ENCODE measurements at places on chromosomes 5 and 9.

DNA sequence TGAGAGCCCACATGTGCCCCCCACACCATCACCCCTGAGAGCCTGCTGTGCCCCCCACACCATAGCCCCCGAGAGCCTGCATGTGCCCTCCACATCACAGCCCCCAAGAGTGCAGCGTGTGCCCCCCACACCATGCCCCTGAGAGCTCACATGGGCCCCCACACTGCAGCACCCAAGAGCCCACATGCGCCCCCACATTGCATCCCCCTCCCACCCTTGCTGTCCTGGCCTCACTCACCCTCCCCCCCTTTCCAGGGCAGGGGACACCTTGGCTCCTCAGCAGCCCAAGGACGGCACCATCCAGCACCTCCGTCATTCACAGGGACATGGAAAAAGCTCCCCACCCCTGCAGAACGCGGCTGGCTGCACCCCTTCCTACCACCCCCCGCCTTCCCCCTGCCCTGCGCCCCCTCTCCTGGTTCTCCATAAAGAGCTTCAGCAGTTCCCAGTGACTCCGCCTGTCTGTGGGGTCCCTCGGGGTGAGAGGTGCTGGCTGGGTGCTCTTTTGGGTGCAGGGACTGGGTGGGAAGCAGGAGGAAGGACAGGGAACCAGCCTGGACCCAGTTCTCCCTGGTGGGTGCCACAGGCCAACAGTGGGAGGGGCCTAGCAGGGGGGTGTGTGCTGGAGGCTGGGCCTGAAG lies 5.0 kb downstream of the LCN1 start:
- no peak for DNase-seq

DNA sequence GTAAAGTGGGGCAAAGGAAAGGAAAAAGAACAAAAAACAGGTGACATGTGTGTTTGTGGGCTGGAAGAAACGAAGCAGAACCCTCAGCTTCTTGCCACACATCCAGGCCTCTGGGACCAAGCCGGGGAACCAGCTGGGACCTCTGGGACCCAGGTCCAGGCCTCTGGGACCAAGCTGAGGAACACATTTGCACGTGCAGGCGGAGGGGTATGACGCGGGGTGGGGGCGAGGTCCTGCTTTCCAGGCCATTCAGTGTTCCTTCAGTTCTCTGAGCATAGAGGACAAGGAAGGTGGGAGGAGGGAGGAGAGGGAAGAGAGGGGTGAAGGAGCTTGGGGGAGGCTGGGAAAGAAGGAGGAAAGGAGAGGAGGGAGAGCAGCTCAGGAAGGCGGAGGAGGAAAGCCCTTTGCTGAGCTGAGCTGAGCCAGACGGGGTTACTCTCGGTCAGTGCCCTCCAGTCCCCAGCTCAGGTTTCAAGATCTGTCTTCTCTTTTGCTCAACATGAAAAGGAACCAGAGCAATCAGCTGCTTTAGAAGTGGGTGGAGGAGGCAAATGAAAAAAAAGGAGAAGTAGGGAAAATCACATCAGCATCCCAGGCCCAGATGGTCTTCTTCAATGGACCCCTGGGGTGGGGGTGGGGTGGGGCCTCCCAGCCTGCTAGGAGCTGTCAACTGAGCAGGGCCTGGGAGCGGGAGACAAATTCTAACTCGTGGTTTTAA lies 59.1 kb downstream of the ABCA1 start:
- DNase-seq: peak; percentile 62

DNA sequence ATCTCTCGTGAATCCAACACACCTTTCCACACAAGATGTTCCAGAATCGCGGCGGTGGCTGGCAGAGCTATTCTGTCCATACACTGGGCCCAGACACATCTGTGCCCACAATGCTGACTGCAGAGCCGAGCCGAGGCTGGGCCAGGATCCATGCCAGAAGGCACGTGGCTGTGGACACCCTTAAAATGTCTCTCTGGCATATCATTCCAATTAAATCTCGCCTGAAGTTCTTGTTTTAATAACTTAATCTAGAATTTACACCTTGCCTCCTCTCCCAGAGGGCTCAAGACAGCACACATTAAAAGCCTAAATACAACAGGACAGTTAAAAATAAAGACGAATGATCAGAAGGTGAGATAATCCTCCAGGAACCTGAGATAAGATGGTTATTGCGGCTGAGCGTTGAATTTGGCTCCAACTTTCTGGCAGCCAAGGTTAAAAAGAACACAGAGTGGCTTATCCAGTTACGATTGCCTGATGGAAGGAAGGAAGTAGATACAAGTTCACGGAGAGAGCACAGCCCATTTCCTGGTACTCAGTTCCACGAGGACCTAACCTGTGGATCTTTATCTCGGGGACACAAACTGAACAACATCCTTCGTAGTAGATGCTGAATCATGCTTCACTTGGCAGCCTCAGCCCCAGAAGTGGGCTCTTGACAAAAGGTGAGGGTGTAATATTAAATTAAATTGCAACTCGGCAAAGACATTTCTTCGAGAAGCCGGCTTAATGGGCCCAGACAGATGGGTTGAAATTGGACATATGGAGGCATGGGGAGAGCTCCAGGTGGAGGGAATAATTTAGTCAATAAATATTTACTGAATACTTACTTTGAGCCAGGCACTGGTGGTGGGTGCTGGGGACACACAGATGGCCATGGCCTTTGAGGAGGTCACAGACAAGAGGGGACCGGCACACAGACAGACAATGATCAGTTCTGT lies 86.0 kb upstream of the TBC1D2 start:
- DNase-seq: no peak

DNA sequence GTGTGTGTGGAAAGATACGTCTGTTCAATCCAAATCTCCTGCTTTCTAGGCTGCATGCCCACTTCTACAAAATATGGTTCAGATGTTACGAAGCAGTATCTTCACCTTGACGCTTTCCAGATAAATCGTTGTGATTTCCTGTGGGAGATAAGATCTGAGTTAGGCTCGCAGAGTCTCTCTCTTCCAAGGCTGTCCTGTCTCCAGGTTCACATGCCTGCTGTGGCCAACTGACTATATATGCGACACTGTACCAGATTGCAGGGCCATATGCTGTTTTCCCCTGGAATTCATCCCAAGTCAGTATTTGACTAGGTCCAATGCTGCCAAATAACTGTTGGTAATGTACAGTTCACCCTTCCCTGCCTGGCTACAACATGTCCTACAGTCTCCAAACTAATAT lies 47.9 kb downstream of the TMEM252 start:
- no peak for DNase-seq

DNA sequence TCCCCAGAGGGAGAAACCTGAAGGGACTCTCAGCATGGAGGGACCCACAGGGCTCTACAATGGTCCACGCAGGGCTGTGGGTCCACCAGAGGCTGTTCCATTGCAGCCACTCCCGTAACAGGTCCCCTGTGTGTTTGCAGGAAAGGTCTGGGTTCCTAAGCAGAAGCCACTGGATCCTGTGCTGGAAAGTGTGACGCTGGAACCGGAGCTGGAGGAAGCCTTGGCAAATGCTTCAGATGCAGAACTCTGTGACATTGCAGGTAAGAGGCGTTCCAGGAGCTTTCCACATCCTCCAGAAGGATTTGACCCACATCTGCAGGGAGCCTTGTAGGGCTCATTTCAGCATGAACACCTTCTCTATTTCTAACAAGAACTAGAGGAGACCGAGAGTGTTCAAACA lies 51.7 kb downstream of the TMOD1 start:
- no peak for DNase-seq

GRCh38 chr9:126612326-126612812 lies 1.4 kb upstream of the LMX1B start:
- DNase-seq: no peak

- no peak for DNase-seq
Measured at GRCh38 chr5:96986450-96986849, 50.6 kb downstream of the LNPEP start.

DNA sequence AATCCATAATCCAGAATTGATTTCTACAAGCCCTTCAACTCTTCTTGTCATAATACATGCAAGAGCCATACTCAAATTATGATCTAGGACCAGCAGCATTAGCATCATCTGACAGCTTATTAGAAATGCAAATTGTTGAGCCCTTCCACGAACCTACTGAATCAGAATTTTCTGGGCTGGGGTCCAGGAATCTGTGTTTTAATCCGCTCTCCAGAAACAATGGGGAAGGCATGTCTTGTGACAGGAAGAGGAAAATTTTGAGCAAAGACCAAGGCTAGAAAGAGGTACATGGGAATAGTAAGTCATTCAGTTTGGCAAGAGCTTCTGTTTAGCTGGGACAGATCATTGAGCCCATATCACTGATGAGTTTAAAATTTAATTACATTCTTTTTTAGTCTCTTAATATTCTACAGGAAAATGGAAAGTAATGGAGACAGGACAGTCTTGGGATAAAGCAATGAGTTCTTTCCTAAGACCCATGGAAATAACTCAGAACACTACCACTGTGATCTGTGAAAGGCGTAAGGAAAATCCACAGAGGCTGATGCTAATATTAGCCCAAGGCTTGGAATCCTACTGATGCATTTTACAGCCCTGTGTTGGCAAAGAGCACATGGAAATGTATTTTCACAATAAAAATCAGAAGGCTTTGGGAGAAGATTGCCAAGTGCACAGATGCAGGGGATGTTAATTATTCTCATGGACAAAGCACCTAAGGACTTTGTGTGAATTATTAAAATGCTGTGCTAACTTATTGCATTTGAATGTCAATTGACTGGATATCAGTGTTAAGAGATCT lies 73.7 kb upstream of the STK32A start:
- no peak for DNase-seq

GRCh38 chr5:96538808-96539250 lies 105.8 kb upstream of the PCSK1 start:
- no peak for DNase-seq

GRCh38 chr5:21419383-21419782 lies 1431.4 kb upstream of the CDH18 start:
- no peak for DNase-seq

DNA sequence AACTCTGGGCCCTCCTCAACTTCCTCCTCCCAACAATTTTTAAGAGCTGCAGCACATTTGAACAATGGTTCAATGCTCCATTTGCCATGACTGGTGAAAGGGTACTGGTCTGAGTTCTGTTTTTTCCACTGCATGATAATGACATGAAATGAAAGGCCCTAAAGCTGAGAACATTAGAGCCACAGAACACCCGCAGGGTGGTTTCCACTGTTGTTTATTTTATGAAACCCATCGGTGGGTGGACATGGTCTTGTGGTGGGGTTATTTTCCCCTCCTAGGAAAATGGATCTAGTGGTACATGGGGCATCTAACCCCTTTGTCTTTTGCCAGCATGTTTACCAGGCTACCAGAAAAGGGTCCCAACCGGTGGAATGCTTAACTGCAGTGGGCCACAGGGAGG lies 71.8 kb downstream of the SMARCA2 start:
- DNase-seq: no peak

- no peak for DNase-seq
Measured at GRCh38 chr5:83972236-83972635, 251.6 kb upstream of the HAPLN1 start.

GRCh38 chr5:159003045-159004030 lies 96.4 kb downstream of the EBF1 start:
- peak; percentile 81 for DNase-seq

GRCh38 chr9:135400496-135400895 lies 79.1 kb upstream of the PPP1R26 start:
- DNase-seq: no peak

- DNase-seq: peak; percentile 91
Measured at GRCh38 chr9:91817493-91818224, 132.4 kb downstream of the ROR2 start.

GRCh38 chr5:165149431-165149830 lies 1644.0 kb downstream of the MAT2B start:
- DNase-seq: no peak

- no peak for DNase-seq
Measured at GRCh38 chr5:69498384-69498783, 5.8 kb downstream of the OCLN start.

DNA sequence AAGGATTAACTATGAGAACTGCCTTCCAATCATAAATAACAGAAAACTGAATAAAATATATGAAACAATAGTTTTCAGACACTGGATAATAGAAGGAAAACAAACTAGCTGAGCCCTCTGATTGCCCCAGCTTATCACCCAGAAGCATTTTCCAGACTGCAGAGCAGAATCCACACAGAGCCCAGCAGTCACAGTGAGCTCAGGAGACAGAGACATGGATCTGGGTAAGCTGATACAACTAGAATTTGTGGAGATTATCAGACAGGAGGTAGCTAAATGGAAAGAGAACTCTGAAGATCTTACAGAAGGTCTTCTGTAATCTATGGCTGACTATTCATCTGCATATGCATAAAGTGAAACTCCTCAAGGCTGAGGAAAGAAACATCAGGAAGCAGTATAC lies 128.8 kb downstream of the NR2F1-AS1 start:
- no peak for DNase-seq

DNA sequence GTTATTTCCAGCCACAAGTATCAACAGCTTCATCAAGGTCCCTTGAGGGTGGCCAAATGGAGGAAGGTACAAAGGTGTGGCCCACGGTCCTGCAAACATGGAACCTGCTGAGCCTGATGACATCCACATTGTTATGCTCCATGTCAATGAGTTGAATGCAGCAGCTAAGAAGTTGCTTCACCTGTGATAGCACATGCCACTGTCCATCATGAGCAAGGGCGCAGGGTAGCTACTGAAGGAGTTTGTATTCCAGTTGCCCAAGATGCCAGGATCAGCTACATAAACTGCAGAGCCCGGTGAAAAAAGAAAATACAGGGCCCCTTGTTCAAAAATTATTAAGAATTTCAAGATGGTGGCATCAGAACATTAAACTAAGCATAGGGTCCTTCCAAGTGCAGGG lies 24.2 kb downstream of the LSM11 start:
- no peak for DNase-seq

GRCh38 chr9:105246656-105247173 lies 2.3 kb downstream of the SLC44A1 start:
- DNase-seq: no peak

- no peak for DNase-seq
Measured at GRCh38 chr5:165508286-165508685, 2002.9 kb downstream of the MAT2B start.

DNA sequence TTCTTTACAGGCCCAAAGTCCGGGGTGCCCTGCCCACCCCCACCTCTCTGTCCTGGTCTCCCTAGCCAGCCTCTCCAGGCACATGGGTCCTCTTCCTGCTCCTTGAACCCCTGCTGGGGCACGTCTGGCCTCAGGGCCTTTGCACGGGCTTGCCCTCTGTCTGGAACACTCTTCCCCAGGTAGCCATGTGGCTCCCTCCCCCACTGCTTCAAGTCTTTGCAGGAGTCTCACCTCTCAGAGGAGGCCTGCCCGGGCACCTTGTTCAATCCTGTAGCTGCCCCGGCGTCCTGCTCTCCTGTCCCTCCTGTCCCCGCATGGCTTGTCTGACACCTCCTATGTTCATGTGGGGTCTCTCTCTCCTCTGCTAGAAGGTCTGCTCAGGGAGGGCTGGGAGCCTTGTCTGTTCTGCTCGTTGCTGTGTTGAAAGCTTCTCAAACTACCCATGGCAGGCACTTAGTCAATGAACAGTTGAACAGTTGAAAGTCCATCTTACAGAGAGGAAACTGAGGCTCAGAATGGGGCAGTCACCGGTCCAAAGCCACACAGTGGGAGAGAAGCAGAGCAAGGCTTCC lies 241.4 kb downstream of the PBX3 start:
- no peak for DNase-seq
